ENCODE measurements at places on chromosomes 11 and 22.

DNA sequence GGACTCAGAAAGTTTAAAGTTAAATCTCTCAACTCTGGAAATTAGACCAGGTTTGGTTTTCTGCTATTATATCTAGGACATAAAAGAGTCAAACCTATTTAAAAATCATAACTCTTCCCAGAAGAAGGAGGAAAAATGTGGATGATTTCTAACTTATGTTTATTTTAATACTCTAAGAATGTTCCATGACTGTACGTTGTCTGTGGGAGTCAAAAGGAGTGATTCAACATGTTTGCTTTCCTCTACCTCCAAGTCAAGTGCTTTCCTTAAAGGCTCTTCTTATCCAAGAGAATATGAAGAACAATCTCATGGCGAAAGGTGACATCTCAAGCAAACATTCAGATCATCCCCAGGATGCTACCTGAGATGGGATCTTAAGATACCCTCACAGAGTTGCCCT is 21.6 kb downstream of the OR51E1 start:
- no peaks in the 10 kb centered on the region for H3K27me3 ChIP-seq
- no peaks in the 10 kb centered on the region for H3K36me3 ChIP-seq
- no peak overlapping the region for H3K4me3 ChIP-seq
- H3K27ac ChIP-seq: no peak overlapping the region

GRCh38 chr11:78310500-78310909 is 107.1 kb downstream of the GAB2 start:
- H3K36me3 ChIP-seq: no peaks in the 10 kb centered on the region
- peak; percentile 22 for DNase-seq
- H3K27ac ChIP-seq: no peak overlapping the region

- DNase-seq: no peak
- peaks cover 4% of the 10 kb centered on the region for H3K4me1 ChIP-seq
- H3K27me3 ChIP-seq: no peaks in the 10 kb centered on the region
- H3K36me3 ChIP-seq: no peaks in the 10 kb centered on the region
- no peak overlapping the region for H3K4me3 ChIP-seq
These were observed 4.3 kb upstream of the ZC3H7B start for GRCh38 chr22:41296826-41297667.

DNA sequence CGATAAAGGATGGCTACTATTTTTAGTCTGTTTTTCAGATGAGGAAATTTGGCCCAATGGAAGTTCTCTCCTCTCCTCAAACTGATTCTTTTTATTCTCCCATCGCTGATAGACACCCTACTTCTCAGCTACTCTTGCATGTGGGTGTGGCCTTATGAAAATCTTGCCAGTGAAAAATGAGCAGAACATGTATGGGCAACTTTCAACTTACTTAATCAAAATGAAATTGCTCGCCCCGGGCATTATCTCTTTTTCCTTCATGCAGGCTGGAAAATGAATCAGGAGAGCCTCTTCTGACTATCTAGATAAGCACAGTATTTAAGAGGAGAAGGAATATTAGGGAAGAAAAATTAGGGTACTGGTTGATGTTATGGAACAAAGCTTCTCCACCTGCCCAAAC is 2354.7 kb upstream of the RAG2 start:
- H3K36me3 ChIP-seq: no peaks in the 10 kb centered on the region
- H3K4me3 ChIP-seq: no peak overlapping the region
- H3K27ac ChIP-seq: no peak overlapping the region
- no peaks in the 10 kb centered on the region for H3K27me3 ChIP-seq

DNA sequence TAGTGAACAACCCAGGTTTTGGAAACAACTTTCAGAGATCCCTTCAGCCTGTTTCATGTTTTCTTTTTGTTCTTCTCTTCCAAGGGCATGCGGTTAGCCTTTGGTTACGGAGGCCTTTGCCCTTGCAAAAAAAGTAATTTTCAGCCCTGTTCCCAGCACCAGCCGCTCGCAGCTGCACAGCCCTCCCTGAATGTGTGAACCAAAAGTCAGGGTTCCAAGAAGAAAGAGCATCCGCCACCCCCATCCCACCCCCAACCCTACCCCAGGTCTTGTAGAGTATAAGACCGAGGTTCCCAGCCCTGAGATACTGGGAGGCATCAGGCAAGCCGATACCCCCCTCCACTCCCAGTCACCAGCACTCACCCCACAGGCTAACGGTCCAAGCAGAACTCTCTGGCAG is 56.4 kb downstream of the IGLL1 start:
- no peak overlapping the region for H3K4me3 ChIP-seq
- H3K27me3 ChIP-seq: no peaks in the 10 kb centered on the region
- no peak overlapping the region for H3K27ac ChIP-seq
- H3K36me3 ChIP-seq: no peaks in the 10 kb centered on the region
- H3K4me1 ChIP-seq: peaks cover 28% of the 10 kb centered on the region
- DNase-seq: no peak

DNA sequence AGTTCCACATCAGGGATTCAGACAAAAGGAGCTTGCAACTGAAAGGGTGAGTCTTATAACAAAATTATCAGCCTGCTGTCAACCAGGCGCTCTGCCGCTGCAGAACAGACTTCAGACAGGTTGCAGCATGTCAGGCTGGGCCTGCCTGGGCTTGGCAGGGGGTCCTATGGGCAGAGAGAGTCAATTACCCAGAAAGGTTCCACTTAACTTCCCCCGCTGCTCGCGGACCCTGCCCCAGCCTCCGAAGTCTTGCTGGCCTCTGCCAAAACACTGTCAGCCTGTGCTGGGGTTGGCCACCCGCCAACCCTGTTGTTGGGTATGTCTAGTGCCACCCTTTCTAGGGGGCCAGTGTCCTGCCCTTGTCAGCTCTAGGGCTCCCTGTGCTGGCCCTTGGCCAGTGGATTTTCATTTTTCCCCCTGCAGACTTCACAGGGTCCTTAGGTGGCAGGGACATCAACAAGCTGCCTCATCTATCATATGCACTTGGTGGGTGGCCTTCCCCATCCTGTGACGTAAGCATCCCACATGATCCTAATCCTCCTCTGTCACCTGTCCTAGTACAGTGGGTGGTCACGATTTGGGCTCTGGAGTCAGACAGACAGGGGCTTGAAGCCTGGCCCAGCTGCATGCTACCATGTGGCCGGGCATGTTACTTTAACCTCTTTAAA is 166.5 kb upstream of the CADM1 start:
- no peaks in the 10 kb centered on the region for H3K27me3 ChIP-seq
- no peaks in the 10 kb centered on the region for H3K4me1 ChIP-seq
- H3K36me3 ChIP-seq: no peaks in the 10 kb centered on the region
- H3K27ac ChIP-seq: no peak overlapping the region

GRCh38 chr11:1773994-1774550 is 10.3 kb upstream of the CTSD start:
- DNase-seq: no peak
- no peaks in the 10 kb centered on the region for H3K36me3 ChIP-seq
- H3K27ac ChIP-seq: no peak overlapping the region
- H3K4me3 ChIP-seq: no peak overlapping the region

DNA sequence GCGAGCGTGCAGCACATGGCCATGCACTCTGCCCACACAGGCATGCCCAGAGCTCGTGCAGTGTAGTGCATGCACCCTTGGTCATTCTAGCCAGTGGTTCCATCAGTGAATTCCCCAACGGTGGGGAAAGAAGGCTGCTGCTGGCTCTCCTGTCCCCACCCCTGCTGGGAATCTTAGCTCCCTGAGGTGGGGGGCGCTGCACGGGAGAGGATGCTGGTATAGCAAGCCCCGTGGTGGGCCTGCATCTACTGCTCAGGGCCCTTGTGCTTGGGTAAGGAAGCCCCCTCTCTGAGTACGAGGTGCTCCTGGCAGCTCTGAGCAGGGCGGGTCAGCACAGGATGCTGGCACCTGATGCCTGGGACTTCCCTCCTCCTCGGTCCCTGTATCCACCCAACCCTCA is 18.5 kb upstream of the BAIAP2L2 start:
- no peaks in the 10 kb centered on the region for H3K27me3 ChIP-seq
- no peak for DNase-seq
- H3K4me3 ChIP-seq: no peak overlapping the region
- H3K4me1 ChIP-seq: peaks cover 13% of the 10 kb centered on the region

DNA sequence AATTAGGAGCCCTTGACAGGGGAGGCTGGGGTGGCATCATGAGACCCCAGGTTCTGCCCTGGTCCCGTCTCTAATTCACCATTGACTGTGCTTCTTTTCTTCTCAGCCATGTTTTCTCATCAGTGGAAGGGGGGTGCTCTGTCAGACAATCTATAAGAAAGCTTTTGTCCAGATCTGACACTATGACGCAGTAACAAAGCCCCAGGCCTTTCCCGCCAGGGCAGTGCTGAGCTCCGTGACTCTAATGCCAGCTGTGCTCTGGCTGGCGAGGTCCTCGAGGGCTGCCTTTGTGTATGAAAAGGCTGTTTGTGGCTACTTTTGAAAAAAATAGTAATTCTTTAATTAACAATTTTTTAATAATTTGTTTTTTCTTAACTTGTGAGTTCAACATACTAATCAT is 3.2 kb downstream of the CD6 start:
- H3K4me3 ChIP-seq: no peak overlapping the region
- peak overlapping the region; percentile 64 for H3K27ac ChIP-seq
- no peaks in the 10 kb centered on the region for H3K27me3 ChIP-seq
- no peak for DNase-seq
- no peaks in the 10 kb centered on the region for H3K36me3 ChIP-seq
- no peaks in the 10 kb centered on the region for H3K4me1 ChIP-seq

DNA sequence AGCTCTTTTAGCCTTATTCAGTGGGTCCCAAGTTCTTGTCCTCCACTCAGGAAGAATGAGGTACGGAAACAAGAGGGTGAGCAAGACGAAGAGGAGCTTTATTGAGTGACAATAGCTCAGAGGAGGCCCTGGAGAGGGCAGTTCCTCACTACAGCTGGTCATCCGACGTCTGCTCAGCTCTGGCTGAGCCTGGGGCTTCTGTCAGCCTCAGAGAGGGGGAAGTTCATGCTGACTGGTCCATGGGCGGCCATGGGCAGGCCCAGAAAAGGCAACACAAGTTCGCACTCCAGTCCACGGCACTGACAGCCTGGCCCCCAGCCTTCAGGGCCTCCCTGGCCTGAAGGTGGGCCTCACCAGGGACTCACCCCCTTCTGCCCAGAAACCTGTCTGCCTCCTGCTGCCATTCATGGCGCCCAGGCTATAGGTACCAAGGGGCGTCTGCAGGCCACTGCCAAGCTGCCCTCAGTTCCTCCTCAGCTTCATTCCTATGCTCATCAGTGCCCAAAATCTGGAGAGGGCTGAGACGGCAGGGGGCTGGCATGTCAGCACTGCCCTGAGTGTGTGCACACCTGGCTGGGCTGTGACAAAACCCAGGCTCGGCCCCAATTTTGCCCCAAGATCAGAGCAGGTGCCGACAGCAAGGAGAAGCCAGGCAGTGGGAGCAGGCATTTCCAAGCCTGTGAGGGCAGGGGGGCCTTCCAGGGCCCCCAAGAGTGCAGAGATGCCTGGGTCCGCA is 21.7 kb upstream of the KIAA0930 start:
- H3K4me1 ChIP-seq: peaks cover 26% of the 10 kb centered on the region
- DNase-seq: no peak
- no peak overlapping the region for H3K4me3 ChIP-seq
- H3K27ac ChIP-seq: no peak overlapping the region
- no peaks in the 10 kb centered on the region for H3K27me3 ChIP-seq

- peak overlapping the region; percentile 75 for H3K27ac ChIP-seq
- peaks cover 5% of the 10 kb centered on the region for H3K4me1 ChIP-seq
- H3K4me3 ChIP-seq: peak overlapping the region; percentile 69
- H3K27me3 ChIP-seq: no peaks in the 10 kb centered on the region
- peaks cover 22% of the 10 kb centered on the region for H3K36me3 ChIP-seq
- no peak for DNase-seq
These were observed 442 bp downstream of the PELI3 start for GRCh38 chr11:66467034-66467659.

GRCh38 chr11:34755671-34756070 is 134.8 kb downstream of the EHF start:
- no peaks in the 10 kb centered on the region for H3K27me3 ChIP-seq
- no peaks in the 10 kb centered on the region for H3K36me3 ChIP-seq
- peaks cover 7% of the 10 kb centered on the region for H3K4me1 ChIP-seq
- no peak overlapping the region for H3K4me3 ChIP-seq
- H3K27ac ChIP-seq: no peak overlapping the region

DNA sequence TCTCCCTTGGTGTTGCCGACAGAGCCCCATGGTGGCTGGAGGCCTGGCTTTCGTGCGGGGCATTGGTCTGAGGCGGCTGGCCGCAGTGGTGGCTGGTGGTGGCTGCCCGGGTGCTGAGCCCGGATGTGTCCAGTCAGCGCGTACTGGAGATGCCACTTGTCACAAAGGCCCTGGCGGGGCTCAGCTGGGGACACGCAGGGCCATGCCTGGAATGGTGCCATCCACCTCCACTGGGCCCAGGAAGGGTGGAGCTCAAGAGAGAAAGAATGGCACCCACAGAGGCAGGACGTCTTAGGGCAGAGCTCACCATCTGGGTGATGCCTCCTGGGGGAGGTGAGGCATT is 92.5 kb downstream of the CEP164 start:
- no peaks in the 10 kb centered on the region for H3K4me1 ChIP-seq
- no peak overlapping the region for H3K27ac ChIP-seq
- H3K27me3 ChIP-seq: no peaks in the 10 kb centered on the region

DNA sequence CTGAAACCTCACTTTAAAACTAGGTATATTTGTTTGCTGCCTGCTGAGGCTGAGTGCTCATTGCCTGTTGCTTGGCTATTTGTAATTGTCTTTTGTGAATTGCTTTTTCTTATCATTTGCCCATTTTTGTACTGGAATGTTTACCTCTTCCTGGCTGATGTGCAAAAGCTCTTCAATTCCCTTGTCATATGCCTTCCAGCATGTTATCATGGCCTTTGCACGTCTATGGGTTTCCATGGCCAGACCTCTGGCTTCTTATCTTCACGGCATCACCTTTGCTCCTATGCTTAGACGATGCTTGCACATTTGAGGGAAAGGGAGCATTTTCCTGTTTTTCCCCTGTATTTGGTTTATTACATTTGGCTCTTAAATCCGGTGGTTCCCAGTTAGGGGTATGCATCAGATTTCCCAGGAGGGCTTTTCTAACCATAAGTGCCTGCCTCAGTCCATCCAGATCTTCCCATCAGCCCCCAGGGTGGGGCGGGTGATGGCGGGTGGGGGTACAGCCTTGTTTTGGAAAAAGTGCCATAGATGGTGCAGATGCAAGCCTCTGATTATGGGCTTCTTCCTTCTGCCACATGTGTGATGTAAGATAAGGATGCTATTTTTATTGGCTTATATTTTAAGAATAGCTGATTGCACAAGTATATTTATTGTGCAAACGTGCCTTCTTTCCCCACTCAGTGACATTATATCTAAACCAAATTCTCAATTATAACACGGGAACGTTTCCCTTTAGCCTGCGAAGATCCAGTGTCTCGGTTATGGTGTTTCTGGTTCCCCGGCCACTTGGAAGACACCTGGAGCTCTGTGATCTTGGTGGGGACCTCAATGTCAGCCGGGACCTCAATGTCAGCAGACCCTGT is 70.6 kb upstream of the SEPTIN5 start:
- H3K4me3 ChIP-seq: no peak overlapping the region
- no peak overlapping the region for H3K27ac ChIP-seq
- H3K27me3 ChIP-seq: no peaks in the 10 kb centered on the region
- DNase-seq: no peak
- no peaks in the 10 kb centered on the region for H3K36me3 ChIP-seq
- H3K4me1 ChIP-seq: no peaks in the 10 kb centered on the region

DNA sequence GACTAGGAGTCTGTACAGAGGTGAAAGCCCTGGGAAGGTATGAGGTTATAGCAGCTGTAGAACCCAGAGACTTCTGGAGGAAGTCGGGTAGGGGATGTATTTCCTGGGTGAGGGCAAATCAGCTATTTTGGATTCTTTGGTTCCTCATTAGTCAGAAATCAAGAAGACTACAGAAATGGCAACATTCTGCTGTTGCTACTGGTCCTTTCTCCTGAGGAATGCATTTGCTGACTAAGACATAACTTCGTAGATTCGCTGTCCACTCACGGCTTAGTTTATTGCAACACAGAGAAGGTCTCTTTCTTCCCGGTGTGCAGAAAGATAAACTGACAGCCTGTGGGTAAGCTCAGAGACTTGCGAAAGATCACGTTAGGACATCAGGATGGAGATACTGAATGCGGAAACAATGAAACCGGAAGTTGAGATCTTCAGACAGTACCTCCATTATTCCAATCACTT is 25.3 kb upstream of the SESN3 start:
- H3K27ac ChIP-seq: no peak overlapping the region
- no peaks in the 10 kb centered on the region for H3K36me3 ChIP-seq
- peaks cover 27% of the 10 kb centered on the region for H3K4me1 ChIP-seq

Measured in tibial nerve (tissue), 4 donors.